ENCODE measurements at places on chromosomes 2 and 18.

- no peak for DNase-seq
Measured at GRCh38 chr2:59888015-59888414, 665.4 kb downstream of the BCL11A start.

- no peak for DNase-seq
Measured at GRCh38 chr2:3481736-3482362, 37.5 kb downstream of the ADI1 start.

DNA sequence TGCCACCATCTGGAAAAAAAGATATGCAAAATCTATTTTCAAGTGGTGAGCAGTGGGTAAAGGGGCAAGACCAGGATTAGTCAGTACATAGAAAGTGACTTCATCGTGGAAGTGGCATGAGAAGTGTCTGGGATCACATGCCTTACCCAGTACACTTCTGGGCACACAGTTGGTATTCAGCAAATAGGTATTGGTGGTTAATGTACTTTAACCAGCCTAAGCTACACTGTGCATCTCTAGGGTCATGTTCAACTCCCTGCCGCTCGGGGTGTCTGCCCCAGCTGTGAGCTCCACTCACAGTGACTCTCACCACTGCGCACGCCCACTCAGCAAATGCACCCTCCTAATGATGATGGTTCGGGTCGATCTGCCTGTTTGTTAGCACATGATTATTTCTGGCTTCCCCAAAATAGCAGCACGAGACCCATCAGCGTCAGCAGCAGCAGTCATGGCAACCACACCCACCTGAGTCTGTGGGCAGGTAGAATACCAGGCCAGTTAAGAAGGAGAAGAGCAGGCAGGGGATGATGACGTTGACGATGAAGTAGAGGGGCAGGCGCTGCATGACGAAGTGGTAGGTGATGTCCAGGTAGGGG, 11.1 kb downstream of the CHRNA1 start:
- peak; percentile 52 for DNase-seq

- no peak for DNase-seq
Measured at GRCh38 chr2:99348173-99348572, 11.0 kb downstream of the EIF5B start.

DNA sequence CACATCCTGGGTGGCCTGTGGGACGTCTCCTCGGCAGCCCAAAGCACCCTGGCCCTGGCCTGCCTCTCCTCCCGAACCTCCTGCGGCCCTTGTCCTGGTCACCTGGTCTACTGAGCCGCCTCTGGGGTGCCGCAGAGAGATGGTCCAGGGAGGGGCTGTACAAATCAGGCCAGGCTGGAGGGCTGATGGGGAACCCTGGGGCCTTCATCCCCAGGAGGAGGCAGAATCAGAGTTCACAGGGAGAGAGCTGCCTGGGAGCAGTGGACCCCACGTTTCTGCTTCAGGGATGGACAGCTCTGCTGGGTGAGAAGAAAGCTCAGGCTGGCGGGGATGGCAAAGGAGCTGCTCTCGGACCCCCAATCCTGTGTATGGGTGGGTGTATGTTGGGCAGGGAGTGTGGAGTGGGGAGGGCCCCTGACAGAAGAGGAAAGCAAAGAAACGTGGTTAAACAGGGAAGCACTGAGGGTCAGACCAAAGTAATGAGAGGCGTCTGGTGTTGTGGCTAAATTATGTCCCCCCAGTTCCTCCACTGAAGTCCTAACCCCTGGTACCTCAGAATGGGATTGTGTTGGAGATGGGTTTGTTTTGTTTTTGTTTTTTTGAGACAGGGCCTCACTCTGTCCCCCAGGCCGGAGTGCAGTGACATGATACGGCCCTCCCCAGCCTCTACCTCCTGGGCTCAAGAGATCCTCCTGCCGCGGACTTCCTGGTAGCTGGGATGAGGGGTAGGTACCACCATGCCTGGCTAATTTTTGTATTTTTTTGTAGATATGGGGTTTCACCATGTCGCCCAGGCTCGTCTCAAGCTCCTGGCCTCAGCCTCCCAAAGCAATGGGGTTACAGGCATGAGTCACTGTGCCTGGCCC, 73.4 kb upstream of the SMAD7 start:
- no peak for DNase-seq

- DNase-seq, result no peak
Measured at GRCh38 chr2:124704071-124704925, 679.2 kb downstream of the CNTNAP5 start.

DNA sequence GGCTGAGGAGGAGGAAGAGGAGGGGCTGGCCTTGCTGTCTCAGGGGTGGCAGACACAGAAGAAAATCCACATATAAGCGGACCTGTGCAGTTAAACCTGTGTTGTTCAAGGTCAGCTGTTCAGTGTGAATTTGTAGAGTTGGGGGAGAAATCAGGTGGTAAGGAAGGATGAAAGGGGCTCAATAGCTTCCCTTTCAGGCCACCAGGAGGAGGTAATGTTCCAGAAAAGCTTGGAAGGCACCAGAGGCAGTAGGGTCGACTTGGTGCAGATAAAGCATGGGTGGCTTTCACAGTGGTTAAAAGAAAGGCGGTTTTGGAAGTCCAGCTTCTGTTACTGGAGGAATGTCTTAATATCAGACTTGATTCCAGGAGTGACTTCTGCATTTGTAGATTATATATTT, 167.4 kb downstream of the THSD7B start:
- no peak for DNase-seq

DNA sequence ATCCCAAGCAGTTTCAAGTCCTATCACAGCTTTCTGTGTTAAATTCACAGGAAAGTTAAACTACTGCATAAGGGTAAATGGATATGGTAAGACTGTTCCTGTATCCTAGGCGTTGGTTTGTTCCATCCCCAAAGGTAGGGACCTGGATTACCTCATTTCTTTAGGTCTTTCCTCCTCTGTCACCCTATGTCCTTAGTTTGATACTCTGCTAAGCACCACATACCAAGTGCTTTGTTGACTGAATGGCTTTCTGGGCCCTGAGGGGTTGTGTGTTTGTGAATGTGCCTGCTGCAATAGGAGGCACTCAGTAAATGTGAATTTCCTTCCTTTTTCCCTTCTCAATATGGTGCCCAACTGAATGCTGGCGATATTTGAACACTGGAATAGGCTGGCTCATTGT, 7.8 kb downstream of the NOSTRIN start:
- DNase-seq, result no peak

DNA sequence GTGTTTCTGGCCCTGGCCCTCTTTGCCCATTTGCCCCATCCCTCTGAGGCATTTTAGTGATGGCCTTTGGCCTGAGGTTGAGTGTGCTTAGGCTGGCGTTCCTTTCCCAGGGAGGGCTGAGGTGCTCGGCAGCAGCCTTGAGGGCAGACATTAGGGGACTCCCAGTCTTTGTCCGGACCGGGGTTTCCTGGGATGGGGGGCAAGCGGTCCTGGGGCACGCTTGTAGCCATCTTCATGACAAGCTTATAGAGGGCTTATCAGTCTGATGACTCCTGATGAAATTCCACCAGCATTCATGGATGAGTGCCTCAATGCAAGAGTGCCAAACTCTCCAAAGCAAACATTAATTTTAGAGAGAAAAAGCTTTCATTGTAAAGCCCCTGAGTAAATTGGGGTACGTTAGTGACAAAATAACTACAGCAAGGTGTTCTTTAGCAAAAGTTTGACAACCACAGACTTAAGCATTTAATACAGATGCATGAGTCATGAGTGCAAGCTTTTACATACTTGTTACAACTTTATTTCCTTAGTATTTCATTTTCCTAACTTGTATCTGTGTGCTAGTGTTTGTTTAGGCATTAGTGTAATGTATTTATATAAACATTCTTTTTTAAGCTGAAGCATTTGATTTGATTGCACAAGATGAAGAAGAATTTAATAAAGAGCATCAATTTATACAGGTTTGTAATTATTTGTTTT, 45.6 kb downstream of the CEP192 start:
- no peak for DNase-seq

Data from inflammatory macrophage treated with lipopolysaccharide for 1 hour (primary cell).